ENCODE measurements at places on chromosomes 1 and 21.
A peak's percentile ranks its signal among the peaks of the same experiment; 100 is the strongest.

DNA sequence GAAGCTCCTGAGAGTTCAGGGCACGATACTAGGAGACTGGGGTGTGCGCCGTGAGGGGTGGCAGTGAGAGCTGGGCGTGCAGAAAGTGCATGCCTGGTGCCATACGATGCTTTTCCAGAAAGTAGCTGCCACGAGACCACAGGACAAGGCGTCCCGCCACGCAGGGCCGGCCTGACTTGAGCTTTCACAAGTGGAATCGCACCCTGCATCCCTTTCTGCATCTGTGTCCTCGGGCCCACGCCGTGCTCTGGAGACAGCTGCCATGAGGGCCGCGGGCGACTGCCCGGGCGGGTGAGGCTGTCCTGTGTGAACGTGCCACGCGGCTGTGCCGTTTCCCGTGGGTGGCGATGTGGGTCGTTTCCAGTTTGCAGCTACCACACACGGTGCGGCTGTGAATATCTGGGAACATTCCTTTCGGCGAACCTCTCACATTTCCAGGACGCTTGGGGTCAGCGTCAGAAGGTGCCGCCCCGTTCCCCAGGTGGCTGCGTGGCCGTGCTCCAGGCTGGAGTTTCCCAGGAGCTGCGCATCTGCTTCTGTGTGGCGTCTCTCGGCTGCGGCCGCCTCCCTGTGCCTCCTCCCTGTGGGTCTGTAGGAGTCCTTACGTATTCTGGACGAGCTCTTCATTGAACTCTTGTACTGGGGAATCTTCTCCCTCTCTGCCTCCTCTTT is 1.0 kb upstream of the PERM1 start:
- DNase-seq: no peak

- no peak for DNase-seq
Observed at GRCh38 chr1:162204129-162204822, 134.8 kb downstream of the NOS1AP start.

- DNase-seq: no peak
Observed at GRCh38 chr21:16676391-16676790, 836.5 kb upstream of the CXADR start.

GRCh38 chr1:156154317-156154749 is 948 bp downstream of the SEMA4A start:
- no peak for DNase-seq

- no peak for DNase-seq
Observed at GRCh38 chr1:3683992-3684391, 31.7 kb downstream of the TP73 start.

DNA sequence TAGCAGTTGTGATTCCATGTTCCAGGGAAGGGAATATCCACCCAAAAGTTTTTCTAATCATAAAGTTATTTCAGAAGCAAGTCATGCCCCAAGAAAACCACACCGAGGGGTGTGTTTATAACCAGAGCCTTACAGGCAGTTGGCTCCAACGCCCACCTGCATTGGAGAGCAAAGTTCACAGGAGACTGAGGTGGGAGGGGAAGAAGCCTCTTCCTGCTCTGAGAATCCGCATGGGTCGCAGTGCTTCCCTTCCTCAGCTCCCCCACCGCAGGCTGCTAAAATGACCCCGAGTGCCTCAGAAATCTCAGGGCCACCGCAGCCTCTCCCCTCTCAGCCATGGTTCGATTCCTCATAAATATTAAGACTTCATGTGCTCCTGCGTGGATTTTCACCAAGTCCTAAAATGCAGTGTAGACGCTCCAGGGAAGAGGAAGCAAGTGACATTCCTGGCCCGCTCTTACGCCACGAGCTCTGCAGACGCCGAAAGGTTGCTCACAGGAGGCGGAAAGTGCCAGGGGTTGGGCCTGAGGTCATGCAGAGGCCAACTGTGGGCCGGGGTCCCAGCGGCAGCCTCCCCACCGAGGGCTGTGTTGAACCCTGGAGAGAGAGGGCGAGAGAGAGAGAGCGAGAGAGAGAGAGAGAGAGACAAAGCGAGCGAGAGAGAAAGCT is 13.4 kb upstream of the SPSB1 start:
- no peak for DNase-seq

GRCh38 chr21:35015435-35016024 is 33.6 kb downstream of the RUNX1 start:
- DNase-seq: no peak

- no peak for DNase-seq
Observed at GRCh38 chr1:177343445-177343844, 172.7 kb downstream of the BRINP2 start.

- no peak for DNase-seq
Observed at GRCh38 chr1:232040260-232040659, 413.7 kb downstream of the DISC1 start.

- no peak for DNase-seq
Observed at GRCh38 chr1:189619682-189620332, 857.9 kb downstream of the BRINP3 start.

- DNase-seq: no peak
Observed at GRCh38 chr1:233912909-233913308, 8.4 kb downstream of the SLC35F3 start.

GRCh38 chr1:162153374-162153773 is 83.9 kb downstream of the NOS1AP start:
- no peak for DNase-seq

- no peak for DNase-seq
Observed at GRCh38 chr1:107196973-107197562, 56.2 kb downstream of the NTNG1 start.

DNA sequence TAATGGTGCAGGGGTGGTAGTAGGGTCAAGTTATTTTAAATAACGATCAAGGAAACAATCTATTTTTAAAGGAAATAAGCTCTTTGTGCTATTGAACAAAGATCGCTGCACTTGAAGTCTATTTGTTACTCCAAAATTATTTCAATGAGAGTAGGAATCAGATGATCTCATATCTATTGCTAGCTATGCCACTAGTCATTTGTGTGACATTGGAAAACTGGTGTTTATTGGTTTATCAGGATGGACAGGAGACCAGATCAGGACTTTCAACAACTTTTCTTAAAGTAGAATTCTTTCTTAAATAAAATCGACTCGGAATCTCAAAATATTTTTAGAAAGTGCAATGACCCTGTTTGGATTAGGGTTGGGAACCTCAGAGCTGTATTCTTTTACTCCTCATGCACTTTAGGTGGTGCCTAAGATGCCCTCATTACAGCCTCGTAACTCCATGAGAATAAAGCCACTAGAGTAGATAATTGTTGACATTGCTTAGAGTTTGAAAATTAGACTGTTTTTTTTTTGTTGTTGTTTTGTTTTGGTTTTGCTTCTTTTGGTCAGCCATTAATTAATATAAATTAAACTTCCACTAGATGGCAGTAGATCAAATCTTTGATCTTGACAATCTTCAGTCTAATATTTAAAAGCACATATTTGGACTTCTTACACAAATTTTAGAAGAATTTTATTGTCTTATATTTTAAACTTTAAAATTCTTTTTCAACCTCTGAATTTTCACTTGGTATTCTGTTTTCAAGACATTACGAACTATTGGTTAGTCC is 352.4 kb downstream of the USP25 start:
- no peak for DNase-seq

- DNase-seq: no peak
Observed at GRCh38 chr21:29215709-29216108, 83.0 kb upstream of the BACH1 start.

GRCh38 chr1:214281021-214281719 is at the start of gene SMYD2:
SMYD2 (plus strand) TSS chr1:214281159; CDS start chr1:214281255, 96 bp downstream.
- DNase-seq: peak; percentile 76

DNA sequence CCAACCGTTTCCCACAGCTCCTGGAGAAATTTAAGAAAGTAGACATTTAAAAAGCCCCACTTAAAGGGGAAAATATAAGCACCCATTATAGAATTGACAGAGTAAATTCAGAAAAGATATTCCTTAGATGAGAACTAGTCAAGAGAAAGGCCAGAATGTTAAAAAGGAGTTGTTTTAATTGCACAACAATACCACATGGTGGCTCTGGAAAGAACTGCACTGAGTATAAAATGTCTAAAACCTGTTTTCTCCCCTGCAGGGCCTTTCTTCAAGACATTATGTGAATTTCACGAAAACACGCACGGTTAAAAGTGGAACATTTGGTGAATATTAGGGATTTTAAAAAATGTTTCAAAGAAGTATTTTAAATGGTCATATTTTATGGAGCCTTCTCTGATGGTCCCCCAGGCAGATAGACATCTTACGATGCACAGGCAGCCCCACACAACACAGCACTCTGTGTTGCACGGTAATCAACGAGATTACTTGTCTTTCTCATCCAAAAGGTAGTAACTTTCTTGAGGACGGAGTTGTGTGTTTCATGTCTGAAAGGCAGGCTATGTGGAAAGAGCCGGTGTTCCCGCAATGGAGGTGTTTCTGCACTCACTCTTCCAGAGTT is 101.9 kb downstream of the PRRX1 start:
- no peak for DNase-seq

DNA sequence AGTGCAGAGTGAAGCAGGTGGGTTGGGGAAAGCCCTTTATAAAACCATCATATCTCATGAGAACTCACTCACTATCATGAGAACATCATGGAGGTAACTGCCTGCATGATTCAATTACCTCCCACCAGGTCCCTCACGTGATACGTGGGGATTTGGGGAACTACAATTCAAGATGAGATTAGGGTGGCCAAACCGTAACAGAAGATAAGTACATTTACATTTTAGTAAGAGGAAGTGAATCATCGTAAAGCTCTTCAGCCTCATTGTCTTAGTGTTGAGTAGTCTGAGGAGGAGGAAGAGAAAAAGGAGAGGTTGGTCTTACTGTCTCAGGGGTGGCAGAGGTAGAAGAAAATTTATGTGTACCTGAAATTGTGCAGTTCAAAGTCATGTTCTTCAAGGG is 1053.4 kb upstream of the ADGRL4 start:
- no peak for DNase-seq

DNA sequence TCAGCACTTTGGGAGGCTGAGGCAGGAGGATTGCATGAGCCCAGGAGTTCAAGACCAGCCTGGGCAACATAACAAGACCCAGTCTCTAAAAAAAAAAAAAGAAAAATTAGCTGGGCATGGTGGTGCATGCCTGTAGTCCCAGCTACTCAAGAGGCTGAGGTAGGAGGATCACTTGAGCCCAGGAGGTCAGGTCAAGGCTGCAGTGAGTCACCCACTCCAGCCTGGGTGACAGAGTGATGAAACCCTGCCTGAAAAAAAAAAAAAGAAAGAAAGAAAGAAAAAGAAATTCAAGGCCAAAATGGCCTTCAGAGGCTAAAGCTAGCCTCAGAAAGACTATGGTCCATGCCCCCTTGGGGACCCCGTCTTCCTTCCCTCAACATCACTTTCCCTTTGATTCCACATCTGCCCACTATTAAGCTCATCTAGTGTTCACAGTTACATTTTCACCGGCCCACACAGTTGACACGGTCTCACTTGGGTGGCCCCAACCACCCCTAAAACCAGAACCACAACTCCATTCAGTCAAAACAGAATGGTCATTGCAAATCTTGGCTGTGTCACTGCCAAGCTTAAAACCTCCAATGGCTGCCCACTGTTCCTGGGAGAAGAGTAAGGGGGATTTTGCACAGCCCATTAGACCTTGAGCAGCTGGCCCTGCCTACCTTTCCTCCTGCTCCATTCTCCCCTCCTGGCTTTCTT is 2.1 kb upstream of the CAPN8 start:
- no peak for DNase-seq

GRCh38 chr1:63547621-63548294 is 24.4 kb downstream of the EFCAB7 start:
- no peak for DNase-seq

DNA sequence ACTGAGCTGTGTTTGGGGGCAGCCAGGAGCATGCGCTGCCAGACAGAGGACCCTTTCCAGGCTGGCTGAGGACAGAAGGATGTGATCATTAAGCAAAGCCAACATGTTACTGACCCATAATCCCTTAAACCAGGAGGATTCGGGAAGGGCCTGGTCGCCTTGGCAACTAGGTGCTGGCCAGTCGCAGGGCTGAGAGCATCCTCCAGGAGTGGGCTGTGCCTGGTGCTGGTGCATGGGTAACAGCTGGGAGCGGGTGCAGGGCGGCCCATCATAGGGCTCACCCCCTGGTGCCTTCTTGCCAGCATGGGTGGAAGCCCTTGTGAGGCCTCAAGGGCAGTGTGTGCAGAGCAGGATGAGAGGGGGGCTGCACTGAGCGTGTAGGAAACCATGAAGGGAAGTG is 17.2 kb downstream of the CDK18 start:
- no peak for DNase-seq

DNA sequence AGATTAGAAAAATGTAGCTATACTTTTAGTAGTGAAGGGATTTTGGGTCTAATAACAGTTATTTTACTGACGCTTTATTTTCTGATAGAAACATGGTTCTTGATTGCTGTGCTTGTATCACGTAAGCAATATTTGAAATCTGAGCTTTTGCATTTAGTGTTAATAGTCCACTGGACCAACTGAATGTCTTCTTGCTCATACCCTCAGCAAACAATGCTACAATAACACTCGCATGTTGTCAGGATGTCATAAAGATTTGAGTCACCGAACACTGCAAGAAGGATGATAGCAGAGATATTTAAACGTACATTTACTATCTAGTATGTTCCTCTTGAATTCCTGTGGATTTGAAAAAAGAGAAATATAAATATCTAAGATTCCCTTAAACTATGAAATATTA is 7.5 kb downstream of the DYRK1A start:
- DNase-seq: no peak
